Activated effector memory CD4-positive, alpha-beta T cell treated with Interleukin-2 at 50 U/mL for 16 hours (primary cell): ENCODE measurements at places on chromosomes 7 and 10.
A peak's percentile ranks its signal among the peaks of the same experiment; 100 is the strongest.

DNA sequence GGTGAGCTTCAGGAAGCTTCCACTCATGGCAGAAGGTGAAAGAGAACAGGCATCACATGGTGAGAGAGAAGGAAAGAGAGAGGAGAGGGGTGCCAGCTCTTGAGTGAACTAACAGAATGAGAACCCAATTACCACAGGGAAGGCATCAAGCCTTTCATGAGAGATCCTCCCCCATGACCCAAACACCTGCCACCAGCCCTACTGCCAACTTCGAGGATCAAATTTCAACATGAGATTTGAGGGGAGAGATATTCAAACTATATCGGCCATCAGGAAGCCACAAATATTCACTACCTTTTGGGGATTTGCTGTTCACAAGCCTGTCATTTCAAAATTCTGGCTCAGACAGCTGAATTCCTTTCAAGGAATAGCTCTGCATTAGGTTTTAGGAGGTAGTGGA, 39.9 kb upstream of the SMNDC1 start:
- DNase-seq = no peak

GRCh38 chr7:106448992-106449859, 164.4 kb upstream of the NAMPT start:
- no peak for DNase-seq

DNA sequence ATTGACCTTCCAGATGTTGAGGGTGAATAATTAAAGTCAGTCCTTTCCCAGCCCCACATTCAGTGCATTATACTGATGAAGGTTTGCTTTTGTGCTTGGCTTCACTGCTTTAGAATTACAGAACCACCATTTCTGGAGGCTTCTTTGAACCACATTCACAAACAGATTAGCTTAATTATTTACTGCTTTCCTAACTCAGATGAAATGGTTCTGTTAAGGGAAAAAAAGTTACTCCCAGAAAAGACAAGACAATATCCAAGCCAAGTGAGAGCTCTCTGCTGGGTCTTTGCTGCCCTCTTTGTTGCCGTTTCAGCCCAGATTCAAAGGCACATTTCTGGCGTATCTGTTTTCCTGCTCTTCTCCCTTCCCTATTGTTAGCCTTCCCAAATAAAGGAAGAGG, 188.9 kb downstream of the AHR start:
- no peak for DNase-seq

- no peak for DNase-seq
Observed at GRCh38 chr10:114561008-114561523, 97.0 kb downstream of the ABLIM1 start.

- no peak for DNase-seq
Observed at GRCh38 chr10:118793545-118793944, 38.8 kb upstream of the CACUL1 start.

DNA sequence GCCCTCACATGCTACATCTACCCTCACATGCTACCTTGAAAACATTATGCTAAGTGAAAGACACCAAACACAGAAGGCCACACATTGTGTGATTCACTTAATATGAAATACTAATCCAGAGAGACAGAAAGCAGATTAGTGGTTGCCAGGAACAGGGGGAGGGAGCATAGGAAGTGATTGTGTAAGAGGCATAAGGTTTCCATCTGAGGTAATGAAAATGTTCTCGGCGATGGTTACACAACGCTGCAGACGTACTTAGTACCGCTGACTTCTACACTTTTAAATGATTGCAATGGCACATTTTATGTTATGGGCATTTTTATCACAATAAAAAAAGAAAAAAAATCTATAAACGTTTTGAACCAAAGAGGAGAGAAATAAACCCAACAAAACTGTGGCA, 742.3 kb downstream of the TYW1 start:
- DNase-seq = no peak

- DNase-seq = no peak
Observed at GRCh38 chr7:101386558-101387231, 24.0 kb downstream of the COL26A1 start.

GRCh38 chr10:93751124-93751523, 6.6 kb upstream of the LGI1 start:
- DNase-seq = no peak

- DNase-seq = no peak
Observed at GRCh38 chr10:51685768-51686167, 13.6 kb downstream of the CSTF2T start.

DNA sequence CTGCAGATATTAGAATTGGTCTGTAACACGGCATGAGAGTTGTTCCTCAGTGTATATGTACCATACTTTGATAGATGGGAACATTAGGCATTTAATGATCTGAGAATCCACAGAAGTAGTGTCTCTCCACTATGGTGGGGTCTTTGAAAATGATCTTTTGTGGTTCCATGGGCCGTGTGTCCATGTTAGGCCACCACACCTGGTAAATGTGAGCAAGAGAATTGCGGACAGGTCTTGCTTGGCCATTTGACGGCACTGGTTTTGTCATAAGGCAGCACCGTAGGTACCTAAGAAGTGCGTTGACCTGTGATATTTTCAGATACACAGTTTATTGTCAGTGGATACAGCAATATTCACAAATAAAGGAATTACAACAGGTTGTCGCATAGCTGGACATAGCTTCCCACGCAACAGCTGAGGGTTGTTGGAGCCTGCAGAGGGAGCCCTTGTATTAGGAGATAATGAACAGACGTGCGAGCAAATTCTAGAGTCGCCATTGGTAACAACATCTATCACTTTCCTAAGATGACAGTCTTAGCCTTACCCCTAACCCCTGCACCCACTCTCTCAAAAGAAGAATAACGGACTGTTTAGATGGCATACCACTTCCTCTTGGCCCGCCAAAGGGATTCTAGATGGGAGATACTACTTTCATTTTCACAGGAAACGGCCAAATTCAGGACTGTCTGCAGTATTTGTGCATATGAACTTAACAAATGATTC, 111.4 kb downstream of the COL28A1 start:
- DNase-seq = peak; percentile 5

GRCh38 chr10:70167246-70167645, 3.1 kb downstream of the SAR1A start:
- no peak for DNase-seq

- no peak for DNase-seq
Observed at GRCh38 chr7:70680306-70680705, 451.6 kb upstream of the GALNT17 start.
